Stimulated activated CD4-positive, alpha-beta T cell treated with anti-CD3 and anti-CD28 coated beads, TNF-alpha, amount 100 ng/mL, for 1 hour (primary cell): ENCODE measurements at places on chromosomes 11 and 22.

DNA sequence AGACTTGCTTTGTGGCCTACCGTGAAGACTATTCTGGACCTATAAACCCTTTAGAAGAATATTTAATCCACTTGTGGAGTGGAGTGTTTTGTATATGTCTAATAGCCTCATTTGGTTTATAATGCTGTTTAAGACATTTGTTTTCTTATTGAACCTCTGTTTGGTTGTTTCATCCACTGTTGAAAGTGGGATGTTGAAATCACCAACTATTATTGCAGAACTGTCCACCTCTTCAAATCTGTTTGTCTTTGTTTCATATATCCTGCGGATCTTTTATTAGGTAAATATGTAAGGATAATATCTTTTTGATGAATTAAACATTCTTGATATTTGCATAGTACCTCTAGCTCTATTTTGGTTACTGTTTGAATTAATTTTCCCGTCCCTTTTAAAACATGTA, 49.1 kb downstream of the XKR3 start:
- no peak for DNase-seq

- no peak for DNase-seq
These were observed 11.8 kb upstream of the ACY3 start for GRCh38 chr11:67662142-67662834.

DNA sequence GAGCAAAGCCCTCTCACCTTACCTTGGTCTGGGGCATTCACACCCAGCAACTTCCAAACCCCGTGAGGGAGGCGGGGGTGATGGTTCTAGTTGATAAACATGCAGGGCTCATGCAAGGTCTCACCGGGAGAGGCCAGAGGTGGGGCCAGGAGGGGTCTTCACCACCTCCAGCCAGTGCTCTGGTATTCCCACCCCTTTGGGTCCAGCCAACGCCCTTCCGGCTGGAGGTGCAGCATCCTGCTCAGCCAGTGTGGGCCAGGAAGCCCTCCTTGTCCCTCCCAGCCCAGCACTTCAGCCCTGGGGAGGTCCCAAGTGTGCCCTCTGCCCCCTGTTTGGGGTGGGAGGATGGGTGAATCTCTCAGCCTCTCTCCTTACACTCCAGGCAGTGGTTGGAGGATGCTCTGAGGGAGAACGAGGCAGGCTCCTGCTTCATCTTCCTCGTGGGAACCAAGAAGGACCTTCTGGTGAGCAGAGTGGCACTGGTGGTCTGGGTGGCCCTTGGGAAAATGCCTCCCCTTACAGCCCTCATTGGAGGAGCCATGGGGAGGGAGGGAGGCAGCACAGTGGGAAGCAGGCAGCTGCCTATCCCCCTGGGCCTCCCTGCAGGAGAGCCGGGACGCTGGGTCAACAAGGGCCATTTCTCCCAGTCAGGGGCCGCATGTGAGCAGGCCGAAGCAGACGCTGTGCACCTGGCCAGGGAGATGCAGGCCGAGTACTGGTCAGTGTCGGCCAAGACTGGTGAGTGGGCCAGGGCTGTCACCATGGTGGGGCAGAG, 13.4 kb downstream of the RAB36 start:
- DNase-seq, result no peak

GRCh38 chr22:50081426-50082196, 3.6 kb downstream of the MLC1 start:
- no peak for DNase-seq

DNA sequence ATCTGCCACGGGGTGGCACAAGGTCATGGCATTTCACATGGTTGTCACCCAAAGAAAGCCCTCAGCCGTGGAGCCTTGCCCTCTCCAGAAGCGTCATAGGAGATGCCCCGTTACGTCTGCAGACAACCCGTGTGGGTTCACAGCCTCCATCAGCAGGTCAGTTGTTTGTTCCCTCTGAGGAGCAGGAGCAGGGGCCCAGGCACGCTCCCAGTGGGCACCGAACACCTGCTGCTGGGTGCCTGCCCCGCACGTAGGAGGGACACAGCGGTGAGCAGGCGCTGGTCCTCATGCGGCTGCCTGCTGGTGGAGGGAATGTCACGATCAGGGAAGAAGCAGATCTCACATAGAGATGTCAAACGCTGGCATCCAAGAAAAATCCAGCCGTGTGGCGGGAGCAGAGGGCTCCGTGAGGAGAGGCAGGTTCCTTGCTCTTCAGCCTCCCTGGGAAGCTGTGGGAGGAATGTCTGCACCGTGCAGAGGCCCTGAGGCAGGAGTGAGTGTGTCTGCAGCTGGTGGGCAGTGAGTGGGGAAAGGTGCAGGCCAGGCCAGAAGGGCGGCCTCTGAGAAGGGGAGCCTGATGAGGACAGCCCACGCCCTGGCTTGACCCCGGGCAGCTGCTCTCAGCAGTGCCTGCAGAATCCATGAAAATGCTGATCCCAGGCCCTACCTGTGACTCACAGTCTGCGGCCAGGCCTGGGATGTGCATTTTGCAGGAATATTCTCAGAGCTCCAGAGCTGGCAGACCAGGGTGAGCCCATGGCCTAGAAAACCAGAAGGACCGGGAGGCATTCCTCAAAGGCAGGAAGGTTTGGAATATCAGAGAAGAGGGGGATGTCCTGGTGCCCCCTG, 36.4 kb upstream of the TH start:
- no peak for DNase-seq

DNA sequence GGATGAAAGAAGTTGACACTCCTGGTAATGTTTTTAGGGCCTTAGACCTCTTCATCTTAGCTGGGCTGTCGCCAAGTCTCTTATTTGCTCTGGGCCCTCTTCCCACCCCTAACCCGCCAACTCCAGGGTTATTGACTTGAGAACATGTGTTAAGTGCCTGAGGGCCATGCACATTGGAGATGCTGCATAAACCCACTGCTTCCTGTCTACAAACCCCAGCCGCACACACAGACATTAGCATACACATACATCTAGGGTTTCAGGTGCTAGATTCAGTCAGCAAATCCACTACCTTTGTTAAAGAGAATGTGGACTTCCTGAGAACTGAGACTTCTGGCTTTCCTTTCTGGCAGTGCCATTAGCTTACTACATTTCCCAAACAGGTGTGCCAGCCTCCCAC, 817 bp downstream of the PANX3 start:
- no peak for DNase-seq

DNA sequence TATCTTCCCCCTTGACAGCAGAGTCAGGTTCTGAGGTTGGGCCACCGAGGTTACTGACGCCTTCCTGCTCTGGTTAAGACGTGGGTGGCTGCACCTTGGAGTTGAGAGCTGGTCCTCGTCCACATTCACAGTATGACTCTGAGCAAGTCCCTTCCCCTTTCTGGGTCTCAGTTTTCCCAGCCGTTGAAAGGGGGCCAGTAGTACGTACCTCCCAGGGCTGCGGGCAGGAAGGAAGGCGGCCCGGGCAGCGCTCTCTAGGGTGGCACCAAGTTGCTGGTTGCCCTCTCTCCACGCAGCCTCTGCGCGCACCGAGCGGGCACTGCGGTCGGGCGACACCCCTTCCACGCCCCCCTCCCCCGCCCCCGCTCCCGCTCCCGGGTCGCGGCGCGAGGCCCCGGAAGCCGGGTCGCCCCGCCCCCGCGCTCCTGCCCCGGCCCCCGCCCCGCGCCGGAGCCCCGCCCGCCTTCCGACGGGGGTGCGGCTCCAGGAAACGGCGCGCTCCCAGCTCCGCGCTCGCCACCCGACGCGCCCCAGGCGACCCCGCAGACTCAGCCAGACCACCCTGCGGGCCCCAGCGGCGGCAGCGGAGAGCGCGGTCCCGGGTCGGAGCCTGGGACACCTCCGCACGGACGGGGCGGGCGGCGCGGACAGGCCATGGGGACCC, at the start of gene EHBP1L1:
Gene EHBP1L1, plus strand, starts transcription at position 486 of the 664 bp plus-strand sequence. CDS start 250 bp downstream, outside the sequence.
- DNase-seq, result peak; percentile 69

GRCh38 chr22:44881624-44882023, 128.2 kb downstream of the PHF21B start:
- DNase-seq, result no peak

DNA sequence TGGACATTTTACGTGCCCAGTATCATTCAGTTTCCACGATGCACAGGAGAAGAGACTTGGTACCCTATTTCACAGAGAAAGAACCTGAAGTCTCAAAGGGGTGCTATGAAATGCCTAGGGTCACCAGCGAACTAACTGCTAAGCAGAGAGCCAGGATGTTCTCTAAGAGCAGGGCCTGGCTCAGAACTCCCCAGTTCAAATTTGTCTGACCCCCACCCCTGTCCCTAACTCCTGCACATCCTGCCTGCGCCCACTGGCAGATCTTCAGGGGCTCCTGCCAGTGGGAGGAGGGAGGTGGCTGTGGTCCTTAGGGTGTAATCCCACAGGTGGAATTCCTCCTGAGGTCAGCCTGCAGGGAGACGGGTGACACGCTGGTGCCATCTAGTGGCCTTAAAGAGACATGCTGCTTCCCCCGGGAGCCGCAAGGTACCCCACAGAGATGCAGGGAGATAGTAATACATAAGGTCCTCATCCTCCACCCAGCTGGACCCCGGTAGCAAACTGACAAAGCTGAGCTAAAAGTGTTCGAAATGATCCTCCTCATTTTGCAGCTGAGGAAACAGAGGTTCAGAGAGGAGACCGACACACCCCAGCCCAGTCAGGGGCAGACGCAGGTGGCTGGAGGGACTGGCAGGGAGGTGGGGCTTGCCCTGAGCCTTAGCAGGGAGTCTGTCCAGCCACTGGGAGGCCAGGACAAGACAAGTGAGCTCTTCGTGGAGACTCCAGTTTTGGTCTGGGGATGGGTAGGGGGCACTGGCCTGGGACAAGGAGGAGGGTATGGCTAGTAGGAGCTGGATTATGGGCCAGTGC, 34.1 kb downstream of the MB start:
- DNase-seq, result peak; percentile 5

DNA sequence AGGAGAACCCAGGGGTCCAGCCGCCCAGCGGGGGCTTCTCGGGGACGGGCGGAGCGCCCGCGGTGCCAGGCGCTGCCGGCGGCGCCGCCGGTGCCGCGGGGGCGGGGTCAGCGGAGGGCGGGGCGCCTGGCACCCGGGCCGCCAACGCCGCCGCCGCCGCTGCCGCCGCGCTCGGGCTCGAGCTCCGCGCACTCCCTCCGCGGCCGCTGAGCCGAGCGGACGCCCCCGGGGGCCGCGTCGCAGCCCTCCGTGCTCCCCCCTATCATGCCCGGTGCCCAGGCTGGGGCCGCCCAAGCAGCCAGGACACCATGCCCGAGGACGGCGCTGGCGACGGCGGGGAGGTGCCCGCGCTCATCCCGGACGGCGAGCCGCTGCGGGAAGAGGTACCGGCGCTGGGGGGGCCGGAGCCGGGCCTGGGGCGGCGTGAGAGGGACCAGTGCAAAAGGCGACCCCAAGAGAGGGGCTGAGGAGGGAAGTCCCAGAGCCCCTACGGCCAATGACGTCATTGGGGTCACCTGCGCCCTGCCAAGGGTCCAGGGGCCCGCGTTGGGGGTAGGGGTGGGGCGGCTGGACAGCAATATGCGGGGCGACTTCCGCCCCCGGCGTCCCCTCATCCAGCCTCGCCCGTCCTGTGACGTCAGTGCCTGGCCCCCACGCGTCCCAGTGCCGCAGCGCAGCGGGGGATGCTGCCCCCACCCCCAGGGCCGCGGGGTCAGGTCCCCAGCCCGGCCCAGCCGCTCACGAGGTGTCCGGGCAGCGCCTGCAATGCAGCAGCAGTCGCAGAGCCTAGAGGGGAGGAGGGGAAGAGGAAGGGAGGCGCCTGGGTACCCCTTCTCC, at the start of gene TMEM151A:
Gene TMEM151A, plus strand, starts transcription at position 189 of the 837 bp plus-strand sequence. Its CDS starts 120 bp downstream, at position 309.
- DNase-seq, result no peak

DNA sequence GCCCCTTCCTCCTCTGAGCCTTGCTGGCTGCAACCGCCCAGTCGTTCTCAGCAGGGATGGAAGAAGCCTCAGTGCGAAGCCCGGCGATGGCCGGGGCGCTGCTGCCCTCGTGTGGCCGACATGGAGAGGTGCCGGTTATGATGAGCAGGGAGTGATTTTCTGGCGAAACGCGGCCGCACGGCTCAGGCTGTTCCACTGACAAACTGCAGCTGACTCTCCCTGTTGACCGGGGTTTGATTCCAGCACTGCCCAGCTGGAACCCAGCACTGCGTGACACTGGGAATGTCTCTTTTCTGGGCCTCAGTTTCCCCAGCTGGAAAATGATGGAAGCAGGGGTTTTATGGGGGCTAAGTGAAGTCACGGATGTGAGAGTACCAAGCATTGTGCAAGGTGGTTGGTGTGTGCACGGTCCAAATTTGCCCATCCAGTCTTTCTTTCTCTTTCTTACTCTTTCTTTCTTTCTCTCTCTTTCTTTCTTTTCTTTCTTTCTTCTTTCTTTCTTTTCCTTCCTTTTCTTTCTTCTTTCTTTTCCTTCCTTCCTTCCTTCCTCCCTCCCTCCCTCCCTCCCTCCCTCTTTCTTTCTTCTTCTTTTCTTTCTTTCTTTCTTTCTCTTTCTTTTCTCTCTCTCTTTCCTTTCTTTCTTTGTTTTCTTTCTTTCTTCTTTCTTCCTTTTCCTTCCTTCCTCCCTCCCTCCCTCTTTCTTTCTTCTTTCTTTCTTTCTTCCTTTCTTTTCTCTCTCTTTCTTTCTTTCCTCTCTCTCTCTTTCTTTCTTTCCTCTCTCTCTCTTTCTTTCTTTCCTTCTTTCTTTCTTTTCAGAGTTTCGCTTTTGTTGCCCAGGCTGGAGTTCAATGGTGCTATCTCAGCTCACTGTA, 25.8 kb upstream of the MPPED1 start:
- DNase-seq, result peak; percentile 33

GRCh38 chr11:44957776-44958564, 7.3 kb upstream of the TP53I11 start:
- no peak for DNase-seq
